NAMALWA (cell line): ENCODE measurements at places on chromosomes 7 and 10.

DNA sequence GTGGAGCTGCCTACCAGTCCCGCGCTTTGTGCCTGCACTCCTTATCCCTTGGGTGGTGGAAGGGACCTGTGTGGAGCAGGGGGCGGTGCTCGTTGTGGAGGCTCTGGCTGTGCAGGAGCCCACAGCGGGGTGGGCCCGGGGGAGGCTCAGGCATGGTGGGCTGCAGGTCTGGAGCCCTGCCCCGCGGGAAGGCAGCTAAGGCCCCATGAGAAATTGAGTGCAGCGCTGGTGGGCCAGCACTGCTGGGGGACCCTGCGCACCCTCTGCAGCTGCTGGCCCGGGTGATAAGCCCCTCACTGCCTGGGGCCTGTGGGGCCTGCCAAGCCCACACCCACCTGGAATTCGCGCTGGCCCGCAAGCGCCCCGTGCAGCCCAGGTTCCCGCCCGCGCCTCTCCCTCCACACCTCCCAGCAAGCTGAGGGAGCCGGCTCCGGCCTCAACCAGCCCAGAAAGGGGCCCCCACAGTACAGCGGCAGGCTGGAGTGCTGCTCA, 859.6 kb upstream of the KCND2 start:
- no peak for DNase-seq

GRCh38 chr10:74077416-74077815, 73.2 kb downstream of the AP3M1 start:
- no peak for DNase-seq

- no peak for DNase-seq
Measured at GRCh38 chr7:157553256-157553655, 216.5 kb downstream of the DNAJB6 start.

GRCh38 chr10:118626953-118627352, 31.5 kb upstream of the PRLHR start:
- no peak for DNase-seq

- no peak for DNase-seq
Measured at GRCh38 chr10:88555190-88555908, 27.8 kb downstream of the RNLS start.

DNA sequence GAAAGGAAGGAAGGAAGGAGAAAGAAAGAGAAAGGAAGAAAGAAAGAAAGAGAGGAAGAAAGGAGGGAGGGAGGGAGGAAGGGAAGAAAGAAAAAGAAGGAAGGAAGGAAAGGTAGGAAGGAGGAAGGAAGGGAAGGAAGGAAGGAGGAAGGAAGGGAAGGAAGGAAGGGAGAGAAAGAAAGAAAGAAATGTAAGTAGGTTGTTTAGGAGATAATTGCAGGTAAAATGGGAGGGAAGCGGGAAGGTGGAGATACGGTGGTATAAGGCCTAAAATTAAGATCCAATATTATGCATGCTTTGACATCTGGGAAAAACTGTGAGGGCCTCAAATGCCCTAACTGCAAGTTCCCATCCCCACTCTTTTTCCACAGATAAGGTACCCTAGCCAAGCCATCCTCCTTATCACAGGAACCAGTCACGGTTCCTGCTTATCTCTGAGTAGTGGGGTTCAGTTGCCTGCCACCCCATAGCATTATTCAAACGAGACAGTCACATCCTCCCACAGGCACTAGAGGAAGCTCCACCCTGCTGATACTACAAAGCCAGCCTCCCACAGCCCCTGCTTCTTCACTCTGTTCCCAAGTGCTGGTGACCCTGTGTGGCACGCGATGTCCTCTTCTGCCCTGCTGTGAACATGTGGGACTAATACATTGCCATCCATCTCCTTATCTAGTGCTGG, 28.7 kb downstream of the ST8SIA6 start:
- DNase-seq, result no peak

GRCh38 chr10:75097666-75098285, 13.7 kb upstream of the SAMD8 start:
- no peak for DNase-seq

DNA sequence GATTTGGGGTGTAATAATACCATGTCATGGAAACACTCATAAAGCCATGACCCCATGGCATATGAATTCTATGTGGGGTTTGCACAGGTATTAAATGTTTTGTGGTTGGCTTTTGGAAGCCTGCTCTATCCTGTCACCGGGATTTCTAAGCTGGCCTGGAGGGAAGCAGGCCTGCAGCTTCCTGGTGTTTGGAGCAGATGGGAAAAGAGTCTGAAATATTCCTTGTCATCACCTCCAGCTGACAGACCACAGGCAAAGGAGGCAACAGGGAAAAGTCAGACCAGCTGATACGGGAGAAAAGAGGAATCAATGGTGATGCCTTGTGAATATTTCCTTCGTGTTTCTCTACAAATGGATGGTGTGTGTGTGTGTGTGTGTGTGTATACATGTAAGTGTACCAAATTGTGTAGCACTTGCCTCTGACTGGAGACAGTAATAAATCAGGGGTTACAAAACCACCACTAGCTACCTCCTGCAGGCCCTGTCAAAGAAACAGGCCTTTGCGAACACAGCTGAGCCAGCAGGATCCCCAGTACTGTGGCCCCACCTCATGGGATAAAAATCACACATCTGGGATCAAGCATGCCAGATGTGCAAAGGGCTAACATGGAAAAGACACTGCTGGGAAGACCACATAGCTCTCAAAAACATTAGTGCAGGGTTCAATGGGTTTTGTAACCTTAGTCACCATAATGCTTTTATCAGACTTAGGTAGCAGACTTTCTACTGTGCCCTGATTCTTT, 120.8 kb upstream of the HPS1 start:
- DNase-seq, result no peak

DNA sequence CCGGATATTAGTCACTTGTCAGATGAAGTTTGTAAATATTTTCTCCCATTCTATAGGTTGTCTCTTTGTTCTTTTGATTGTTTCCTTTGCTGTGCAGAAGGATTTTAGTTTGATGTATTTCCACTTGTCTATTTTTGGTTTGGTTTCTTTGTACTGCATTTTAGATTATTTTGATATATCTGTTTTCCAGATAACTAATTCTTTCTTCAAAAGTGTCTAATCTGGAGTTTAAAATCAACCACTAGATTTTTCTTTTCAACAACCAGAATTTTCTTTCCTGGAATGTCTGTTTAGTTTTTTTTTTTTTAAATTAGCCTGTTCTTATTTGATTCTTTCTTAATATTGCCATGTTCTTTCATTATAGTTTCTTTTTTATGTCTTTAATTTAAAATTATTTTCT, 116.8 kb upstream of the INHBA start:
- DNase-seq, result no peak

DNA sequence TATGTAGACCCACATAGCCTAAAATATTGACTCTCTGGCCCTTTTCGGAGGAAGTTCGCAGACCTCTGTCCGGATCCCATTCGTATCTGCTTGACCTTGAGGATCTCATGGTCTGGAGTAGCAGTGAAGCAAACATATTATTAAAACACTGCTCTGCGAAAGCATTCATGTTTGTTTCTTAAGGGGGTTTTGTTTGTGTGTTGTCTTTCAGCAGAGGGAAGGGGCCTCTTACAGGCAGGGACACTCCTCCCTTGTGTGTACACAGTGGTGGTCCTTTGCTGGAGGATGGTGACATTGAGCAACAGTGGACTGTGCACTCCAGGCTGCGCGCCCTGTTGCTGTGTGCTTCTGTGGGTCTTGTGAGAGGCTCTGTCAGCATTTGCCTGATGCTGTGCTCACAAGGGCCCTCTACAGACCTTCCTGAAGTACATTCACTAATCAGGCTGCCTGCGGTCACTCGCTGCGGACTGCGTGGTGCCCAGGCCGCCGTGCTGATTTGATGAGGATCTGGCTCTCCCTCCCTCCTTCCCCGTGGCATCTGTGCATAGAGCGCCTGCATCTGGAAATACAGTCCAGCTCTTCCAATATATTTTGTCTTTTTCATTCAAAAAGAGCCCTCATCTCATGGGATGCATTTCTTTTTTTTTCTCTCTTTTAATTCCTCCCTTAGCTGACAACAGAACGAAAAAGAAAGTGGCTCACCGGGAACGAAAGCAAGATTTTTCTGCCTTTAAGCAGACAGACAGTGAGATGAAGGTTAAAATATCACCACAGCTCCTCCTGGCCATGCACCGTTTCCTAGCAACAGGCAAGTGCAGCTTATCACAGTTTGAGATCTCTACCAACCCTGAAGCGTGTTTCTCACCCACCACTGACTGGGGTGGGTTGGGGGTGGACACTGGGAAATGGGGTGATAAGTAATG, 135.8 kb downstream of the CNNM2 start:
- DNase-seq, result no peak

GRCh38 chr7:32077806-32078205, 7.6 kb upstream of the PDE1C start:
- no peak for DNase-seq

- no peak for DNase-seq
Measured at GRCh38 chr10:59361663-59362143, 646 bp downstream of the FAM13C start.

GRCh38 chr10:18158773-18159265, 18.6 kb downstream of the CACNB2 start:
- no peak for DNase-seq

GRCh38 chr10:96794836-96795733, 37.0 kb upstream of the LCOR start:
- no peak for DNase-seq

- DNase-seq, result no peak
Measured at GRCh38 chr7:33075818-33076518, 13.4 kb upstream of the NT5C3A start.

- no peak for DNase-seq
Measured at GRCh38 chr7:151807846-151808245, 69.1 kb downstream of the PRKAG2 start.

DNA sequence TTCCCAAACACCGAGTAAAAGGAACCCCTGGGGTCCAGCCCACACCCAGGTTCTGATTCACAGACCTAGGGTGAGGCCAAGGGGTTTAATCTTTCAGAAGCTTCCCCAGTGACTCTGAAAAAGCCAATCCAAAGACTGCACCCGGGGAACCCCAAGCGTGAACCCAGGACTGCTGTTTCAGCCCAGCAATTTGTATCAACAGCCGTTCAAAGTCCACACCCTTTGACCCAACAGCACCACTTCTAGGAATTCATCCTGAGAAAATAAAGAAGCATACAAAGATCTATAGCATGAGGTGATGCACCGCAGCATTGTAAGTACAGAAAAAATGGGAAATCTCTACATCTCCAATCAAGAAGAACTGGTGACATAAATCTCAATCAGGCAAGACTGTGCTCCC, 24.4 kb downstream of the DLG5 start:
- no peak for DNase-seq

- DNase-seq, result no peak
Measured at GRCh38 chr10:23351926-23352519, 7.4 kb upstream of the C10orf67 start.

DNA sequence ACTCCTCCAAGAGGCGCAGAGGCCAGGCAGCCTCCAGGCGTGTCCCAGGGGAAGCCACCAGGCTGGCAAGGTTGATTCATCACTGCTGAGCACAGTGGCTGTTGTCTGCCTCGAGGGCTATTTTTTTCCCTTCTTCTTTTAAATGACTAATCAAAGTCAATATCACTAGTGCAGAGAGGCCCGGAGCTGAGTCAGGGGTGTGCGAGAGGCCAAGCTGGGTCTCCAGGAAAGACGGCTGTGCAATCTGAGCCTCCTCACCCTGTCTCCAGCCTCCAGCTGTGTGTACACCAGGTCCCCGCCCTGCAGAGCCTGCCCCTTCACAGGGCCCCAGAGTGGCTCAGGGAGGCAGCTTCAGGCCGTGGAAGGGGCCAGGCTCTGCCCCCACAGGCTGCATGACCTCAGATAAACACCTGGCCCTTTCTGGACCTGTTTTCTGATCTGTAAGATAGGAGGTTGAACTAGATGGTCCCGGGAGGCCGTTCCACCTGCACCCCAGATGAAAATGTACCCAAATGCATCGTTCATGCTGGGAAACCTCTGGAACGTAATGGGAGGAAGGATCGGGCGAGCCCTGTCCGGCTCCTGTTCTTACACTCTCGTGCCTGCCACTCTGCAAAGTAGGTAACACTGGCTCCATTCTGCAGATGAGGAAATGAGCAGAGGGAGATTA, 3.7 kb downstream of the STX1A start:
- DNase-seq, result peak; percentile 80

- DNase-seq, result no peak
Measured at GRCh38 chr10:10914144-10914543, 103.5 kb upstream of the CELF2 start.

GRCh38 chr10:25125201-25125611, 49.6 kb upstream of the GPR158 start:
- DNase-seq, result no peak

DNA sequence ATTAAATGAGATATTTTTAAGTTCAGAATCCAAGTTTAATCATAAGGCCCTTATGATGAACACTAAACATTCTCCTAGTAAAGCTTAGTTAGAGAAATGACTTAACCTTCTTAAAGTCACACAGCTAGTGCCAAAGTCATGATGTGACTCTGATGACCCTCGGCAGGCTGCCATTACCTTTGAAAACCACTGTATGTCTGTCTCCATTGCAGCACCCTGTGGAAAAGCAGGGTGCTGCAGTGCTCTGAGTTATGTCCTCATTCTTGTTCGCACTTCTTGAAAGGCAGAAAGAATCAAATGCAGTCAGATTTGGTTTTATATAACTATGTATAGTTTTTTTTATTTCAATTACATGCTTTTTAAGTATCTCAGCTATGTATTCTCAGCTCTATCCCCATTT, 105.0 kb downstream of the PHTF2 start:
- peak; percentile 81 for DNase-seq

- DNase-seq, result no peak
Measured at GRCh38 chr7:70098905-70099672, 500.8 kb downstream of the AUTS2 start.

DNA sequence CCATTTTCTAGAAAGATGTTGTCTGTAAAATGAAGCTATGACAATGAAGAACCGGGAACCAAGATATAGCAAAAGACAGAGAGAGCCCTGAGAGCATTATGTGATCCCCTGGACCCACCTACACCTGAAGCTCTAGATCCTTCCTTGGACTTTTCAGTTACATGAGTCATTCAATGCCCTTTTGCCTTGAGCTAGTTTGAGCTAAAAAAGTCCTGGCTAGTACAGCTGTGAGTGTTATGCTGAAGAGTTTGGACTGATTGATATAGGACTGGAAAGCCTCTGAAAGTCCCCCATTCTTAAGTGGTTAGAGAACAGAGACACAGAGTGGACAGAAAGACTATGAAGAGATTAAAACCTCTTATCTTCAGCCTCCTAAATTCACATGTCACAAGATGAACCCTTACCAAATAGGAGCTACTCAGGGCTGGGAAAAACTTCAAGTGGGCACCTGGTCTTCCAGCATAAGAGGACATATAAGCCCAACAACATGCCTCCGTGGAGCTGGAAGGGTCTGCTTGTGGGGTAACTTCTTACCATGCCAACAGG, 386.8 kb upstream of the NFE2L3 start:
- no peak for DNase-seq

DNA sequence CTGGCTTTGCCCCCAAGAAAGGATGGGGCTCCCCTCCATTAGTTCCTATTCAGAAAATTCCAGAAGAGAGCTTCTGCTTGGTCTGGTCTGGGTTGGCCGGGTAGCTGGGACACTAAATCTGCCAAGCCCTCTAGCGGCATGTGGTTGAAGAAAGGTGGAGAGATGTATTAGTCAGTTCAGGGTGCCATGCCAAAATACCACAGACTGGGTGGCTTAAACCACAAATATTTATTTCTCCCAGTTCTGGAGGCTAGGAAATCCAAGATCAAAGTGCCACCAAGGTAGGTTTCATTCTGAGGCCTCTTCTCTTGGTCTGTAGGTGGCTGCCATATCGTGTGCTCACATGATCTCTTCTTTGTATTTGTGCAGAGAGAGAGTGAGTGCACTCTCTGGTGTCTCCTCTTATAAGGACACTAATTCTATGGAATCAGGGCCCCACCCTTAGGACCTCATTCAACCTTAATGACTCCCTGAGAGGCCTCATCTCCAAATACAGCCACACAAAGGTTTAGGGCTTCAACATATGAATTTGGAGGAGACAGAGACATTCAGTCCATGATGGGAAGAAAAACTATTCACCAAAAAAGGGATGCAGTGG, 38.7 kb upstream of the MTPAP start:
- DNase-seq, result no peak
